ENCODE measurements at places on chromosomes 12 and 14.
A peak's percentile ranks its signal among the peaks of the same experiment; 100 is the strongest.

- no peak for DNase-seq
Measured at GRCh38 chr14:34138175-34138574, 187.3 kb upstream of the EGLN3 start.

- DNase-seq, result no peak
Measured at GRCh38 chr12:57541001-57541400, 6.0 kb downstream of the DCTN2 start.

DNA sequence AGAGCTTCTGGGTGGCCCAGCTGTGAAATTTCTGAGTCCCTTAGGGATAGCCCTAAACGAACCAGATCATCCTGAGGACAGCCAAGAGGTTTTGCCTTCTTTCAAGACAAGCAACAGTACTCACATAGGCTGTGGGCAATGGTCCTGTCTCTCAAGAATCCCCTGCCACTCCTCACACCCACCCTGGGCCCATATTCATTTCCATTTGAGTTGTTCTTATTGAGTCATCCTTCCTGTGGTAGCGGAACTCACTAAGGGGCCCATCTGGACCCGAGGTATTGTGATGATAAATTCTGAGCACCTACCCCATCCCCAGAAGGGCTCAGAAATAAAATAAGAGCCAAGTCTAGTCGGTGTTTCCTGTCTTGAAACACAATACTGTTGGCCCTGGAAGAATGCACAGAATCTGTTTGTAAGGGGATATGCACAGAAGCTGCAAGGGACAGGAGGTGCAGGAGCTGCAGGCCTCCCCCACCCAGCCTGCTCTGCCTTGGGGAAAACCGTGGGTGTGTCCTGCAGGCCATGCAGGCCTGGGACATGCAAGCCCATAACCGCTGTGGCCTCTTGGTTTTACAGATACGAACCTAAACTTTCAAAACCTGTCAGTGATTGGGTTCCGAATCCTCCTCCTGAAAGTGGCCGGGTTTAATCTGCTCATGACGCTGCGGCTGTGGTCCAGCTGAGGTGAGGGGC lies 38.9 kb downstream of the DAD1 start:
- DNase-seq, result peak; percentile 77

DNA sequence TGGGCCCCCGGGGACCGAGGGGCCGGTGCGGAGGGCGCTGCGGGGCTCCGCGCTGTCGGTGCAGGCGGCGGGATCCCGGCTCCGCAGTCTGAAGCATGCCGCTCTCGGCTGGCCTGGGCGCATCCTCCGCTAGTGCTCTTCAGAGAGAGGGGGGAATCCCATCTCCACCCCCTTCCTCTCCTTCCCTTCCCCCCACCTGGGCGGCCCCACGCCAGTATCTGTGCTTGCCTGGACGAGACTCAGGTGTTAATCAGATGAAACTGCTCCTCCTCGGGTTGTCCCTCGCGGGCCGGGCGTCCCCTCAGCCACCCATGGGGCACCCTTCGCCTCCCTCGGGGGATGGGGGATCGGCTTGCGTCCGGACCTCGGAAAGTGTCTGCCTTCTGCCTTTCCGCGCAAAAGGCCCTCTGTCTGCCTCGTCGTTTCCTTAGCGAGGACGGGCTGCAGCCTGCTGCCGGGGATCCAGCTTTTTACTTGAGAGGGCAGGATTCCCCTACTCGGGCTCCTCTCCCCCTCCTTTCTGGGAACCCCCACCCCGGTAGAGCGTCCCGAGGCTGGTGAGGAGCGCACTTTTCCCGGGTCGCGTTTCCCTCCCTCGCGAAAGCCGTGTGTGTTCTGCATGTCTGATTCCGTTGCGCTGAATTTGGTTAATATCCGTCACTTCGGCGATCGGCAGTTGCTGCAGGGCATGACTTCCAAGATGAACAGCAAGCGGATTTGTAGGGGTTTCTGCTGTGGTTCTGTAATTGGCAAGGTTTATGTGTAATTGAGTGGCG lies 1.1 kb downstream of the GPHN start:
- DNase-seq, result peak; percentile 63

GRCh38 chr14:106277503-106277902 lies 751.1 kb downstream of the TMEM121 start:
- DNase-seq, result peak; percentile 29

DNA sequence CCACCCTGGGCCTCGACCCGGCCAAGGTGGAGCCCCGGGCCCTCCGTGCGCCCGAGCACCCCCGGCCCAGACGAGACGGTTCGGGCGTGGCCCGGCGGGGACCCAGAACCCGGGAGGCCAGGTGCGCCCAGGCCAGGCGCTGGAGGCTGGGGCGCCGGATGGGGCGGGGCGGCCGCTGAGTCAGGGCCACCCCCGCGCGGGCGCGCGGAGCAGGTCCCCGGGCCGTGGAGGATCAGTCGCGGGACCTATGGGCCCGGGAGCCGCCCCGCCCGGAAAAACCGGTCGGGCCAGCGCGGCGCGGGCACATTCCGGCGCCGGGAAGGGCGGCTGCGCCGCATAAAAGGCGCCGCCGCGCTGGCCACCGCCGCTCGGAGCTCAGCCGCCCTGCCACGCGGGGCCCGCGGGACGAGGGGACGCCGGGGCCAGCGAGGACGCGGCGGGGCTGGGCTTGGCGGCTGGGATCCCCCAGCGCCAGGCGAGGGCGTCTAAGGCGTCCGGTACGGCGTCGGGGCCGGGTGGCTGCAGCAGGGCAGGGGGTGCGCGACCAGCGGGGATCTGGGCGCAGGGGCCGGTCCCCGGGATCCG lies 21.5 kb upstream of the KIF26A start:
- peak; percentile 28 for DNase-seq

All from activated naive CD4-positive, alpha-beta T cell treated with Interleukin-2 at 50 U/mL for 16 hours (primary cell).